Neural crest cell (in vitro differentiated cells): ENCODE measurements at places on chromosomes 5 and 9. TPM values are rescaled to one million over a fixed set of nuclear protein-coding genes. Genes with fewer than 3 reads are reported as not detected.
A peak's percentile ranks its signal among the peaks of the same experiment; 100 is the strongest.

- DNase-seq, result no peak
Measured at GRCh38 chr5:98880598-98880997, 48.2 kb downstream of the CHD1 start.

MGAT1 gene
- 57.0 and 57.1 TPM in 2 replicates for total RNA-seq

- DNase-seq, result no peak
Measured at GRCh38 chr9:2396622-2397285, 224.8 kb upstream of the VLDLR start.

- no peak for DNase-seq
Measured at GRCh38 chr9:660227-660626, 181.3 kb upstream of the DMRT1 start.

TMEM174 gene
- total RNA-seq, result not detected in 2 replicates

DNA sequence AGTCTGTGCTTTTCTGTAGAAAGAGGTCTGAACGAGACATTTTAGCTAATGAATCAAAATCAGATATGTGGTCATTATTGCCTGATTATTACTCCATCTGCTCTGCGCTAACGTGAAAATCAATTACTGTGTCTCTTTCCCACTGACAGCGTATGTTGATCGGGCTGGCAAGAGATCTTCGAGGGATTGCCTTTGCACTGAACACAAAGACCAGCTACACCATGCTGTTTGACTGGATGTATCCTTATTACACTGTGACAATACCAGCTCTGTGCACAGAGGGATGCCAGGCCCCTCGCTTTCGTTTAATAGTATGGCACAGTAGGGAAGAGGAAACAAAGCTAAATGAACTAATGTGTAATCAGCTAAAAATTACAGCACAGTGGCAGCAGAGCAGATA lies 103.7 kb upstream of the TLX3 start:
- no peak for DNase-seq

- DNase-seq, result no peak
Measured at GRCh38 chr5:19261879-19262278, 726.1 kb downstream of the CDH18 start.

- no peak for DNase-seq
Measured at GRCh38 chr5:168434746-168435321, 51.4 kb upstream of the RARS1 start.

- no peak for DNase-seq
Measured at GRCh38 chr5:32100691-32101302, 73.3 kb downstream of the GOLPH3 start.

GRCh38 chr5:143168171-143168741 lies 235.2 kb downstream of the NR3C1 start:
- DNase-seq, result no peak

NPR2 gene
- 26.9 and 27.6 TPM in 2 replicates for total RNA-seq

TMEM171 gene
- not detected in 2 replicates for total RNA-seq

CPLANE1 gene
- 25.8 and 30.2 TPM in 2 replicates for total RNA-seq

JAKMIP2 gene
- total RNA-seq, result 35.6 and 36.8 TPM in 2 replicates

GRCh38 chr9:137679695-137680305 lies 61.0 kb downstream of the EHMT1 start:
- no peak for DNase-seq

GRCh38 chr5:135210286-135211055 lies 176.4 kb upstream of the PITX1 start:
- DNase-seq, result no peak

GRCh38 chr5:150069672-150070627 lies 16.4 kb downstream of the CSF1R start:
- no peak for DNase-seq

DNA sequence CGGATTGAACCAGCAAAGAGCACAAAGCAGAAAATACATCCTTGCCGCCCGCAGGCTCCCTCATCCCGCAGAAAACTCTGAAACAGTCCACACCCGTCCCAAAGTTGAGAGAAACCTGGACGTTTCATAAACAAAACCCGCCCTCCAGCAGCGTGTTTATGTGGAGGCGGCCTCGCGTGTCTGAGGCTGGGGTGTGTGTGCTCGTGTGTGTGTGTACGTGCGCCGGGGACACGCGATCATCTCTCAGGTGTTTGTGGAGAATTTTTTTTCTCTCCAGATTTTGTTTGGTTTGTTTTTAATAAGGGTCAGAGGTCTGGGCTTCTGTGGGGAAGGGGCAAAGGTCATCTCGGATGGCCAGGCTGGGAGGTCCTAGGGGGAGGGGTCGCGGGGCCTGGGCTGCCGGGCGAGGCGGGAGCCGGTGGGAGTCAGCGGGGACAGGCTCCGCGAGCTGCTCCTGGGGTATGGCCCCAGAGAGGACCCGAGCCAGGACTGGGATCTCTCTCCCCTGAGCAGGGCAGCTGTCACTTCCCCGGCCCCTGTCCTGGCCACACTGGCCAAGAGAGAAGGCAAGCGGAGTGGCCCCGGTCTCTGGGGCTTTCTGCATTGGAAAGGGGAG lies 206.4 kb downstream of the C9orf50 start:
- peak; percentile 61 for DNase-seq

DNA sequence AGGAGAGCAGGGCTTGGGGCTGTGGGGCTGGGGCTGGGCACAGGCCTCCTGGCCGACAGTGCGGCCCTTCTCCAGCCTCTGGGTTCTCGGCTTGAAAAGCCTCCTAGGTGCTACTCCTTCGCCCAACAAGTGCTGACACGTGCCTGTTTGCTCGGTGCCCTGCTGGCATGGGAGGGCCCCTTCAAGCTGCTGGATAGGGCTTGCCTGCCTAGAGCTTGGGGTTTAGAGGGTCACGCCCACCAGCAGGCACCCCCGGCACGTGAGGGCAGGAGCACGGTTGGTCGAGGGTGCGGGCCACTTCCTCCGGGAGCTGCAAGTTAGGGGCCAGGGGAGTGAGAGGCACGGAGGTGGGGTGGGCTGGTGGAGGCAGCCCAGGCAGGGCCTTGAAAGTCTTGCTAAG lies 106.2 kb downstream of the RXRA start:
- DNase-seq, result no peak

GRCh38 chr5:91281401-91281800 lies 101.7 kb downstream of the ARRDC3 start:
- no peak for DNase-seq

GRCh38 chr5:40367255-40367654 lies 312.5 kb upstream of the PTGER4 start:
- no peak for DNase-seq

DNA sequence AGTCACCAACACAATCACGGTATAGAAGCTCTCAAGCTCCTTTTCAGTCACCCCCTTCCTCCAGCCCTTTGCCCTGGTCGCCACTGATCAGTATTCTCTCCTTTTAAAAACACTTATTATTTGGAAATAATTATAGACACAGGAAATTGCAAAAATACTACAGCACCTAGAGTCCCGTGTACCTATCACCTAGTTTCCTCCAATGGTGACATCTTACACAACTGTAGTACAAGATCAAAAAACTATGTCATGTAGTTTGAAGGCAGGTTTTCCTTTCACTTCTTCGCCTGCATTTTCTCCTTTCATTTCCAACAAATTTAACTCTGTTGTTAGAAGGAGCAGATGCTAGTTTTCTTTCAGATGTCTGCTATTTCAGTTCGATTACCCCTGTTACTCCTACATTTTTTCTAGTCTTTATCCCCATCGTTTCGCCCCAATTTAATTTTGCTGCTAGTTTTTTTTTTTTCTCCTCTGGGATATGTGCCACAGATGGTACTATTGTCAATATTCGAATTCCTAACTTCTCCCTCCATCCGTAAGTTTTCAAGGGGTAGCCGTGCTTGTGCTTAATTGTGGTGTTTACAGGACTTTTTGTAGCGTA lies 612 bp upstream of the ATG10 start:
- no peak for DNase-seq
